ENCODE measurements at places on chromosomes 2 and 18. TPM values are rescaled to one million over a fixed set of nuclear protein-coding genes. Genes with fewer than 3 reads are reported as not detected.

The SLC38A11 gene
- 0.48 TPM for total RNA-seq

The ZSWIM2 gene
- not detected for total RNA-seq

The TSN gene
- 32.8 TPM for total RNA-seq

The ACTR3 gene
- 106 TPM for total RNA-seq

The OSBPL1A gene
- total RNA-seq, result 79.9 TPM

The FAM228A gene
- total RNA-seq, result 0.16 TPM

DNA sequence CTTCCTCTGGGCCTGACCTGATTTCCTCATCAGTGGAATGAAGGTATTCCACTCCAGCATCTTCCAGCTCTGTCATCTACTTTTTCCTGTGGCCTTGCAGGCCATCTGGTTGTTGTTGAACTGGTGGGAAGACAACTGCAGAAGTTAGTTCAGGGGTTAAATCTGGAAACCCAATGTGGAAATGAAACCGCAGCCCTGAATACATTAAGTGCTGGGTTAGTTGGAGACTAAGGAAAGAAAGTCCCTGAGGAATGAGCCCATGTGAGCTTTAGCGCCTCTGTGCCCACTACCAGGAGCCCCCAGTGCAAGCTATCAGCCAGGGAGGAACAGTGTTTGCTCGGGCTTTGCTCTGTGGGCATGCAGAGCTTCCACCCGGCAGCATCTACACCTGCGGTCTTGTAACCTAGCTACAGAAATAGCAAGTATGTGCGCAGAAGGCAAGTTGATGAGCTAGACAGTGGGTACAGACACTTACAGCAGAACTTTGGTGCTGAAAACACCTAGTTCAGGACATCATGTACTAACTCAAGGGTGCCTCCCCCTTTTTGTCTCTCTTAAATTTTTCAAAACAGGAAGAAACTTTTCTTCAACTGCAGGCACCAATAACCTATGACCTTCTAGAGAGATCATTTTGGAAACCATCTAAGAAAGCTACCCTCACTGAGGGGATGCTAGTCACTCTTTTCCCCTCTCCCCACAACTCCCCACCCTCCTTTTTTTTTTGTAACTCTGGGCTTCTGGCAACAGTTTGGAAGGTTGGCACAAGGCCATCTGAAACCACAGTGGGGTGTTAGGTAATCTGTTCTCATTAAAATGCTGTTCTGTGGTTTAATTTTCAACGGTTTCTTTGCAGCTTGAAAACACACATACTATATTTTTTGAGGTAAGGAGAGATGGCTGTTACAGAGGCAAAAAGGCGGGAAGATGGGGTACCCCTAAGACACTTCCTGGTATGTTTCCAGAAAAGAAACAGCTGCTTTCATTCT, 18.3 kb upstream of the CXCR4 start:
- no peak for DNase-seq

DNA sequence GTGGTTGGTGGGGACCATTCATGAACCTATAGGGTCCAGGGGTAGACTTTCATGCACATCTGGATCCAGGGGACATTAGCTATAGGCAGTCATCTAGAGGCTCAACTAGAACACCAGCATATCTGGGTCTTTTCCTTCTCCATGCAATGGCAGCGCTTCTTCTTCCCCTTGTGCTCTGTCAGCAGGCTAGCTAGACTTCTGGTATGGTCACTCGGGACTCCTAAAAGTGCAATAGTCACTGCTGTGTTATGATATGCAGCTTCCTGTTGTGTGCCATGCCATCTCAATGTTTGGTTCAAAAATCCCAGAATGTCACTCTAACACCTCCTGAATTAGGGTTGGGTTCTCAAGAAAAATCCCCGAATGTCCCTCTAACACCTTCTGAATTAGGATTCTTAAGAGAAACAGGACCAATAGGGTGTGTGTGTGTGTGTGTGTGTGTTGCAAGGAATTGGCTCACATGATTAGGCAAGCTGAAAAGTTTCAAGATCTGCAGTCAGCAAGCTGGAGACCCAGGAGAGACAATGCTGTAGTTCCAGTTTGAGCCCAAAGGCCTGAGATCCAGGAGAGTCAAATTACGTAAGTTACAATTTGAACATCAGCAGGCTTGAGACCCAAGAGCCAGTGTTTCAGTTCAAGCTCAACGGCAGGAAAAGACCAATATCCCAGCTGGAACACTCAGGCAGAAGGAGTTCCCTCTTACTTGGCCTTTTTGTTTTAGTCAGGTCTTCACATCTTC, 97.1 kb upstream of the LTBP1 start:
- no peak for DNase-seq

- DNase-seq, result no peak
These were observed 29.8 kb downstream of the ALPK2 start for GRCh38 chr18:58599106-58599505.

DNA sequence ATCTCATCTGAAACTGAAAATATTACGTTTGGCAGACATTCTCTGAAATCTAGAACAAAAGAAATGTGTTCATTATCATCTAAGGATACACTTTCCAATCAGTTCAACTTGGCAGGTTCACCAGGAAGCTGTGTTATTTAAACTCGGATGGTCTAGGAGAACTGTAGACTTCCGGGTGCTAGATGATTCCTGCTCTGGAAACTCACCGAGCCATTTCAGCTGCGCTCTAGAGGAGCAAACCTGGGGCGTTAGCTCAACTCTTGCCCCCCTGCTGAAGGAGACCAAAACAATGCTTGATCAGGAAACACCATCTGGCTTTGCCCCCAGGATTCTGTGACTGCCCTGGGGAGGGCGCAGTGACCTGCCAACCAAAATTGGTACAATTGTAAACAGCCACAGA, 22.9 kb downstream of the MLPH start:
- DNase-seq, result no peak

- peak; percentile 24 for DNase-seq
These were observed 84.7 kb downstream of the NFATC1 start for GRCh38 chr18:79480171-79481045.

- DNase-seq, result peak; percentile 62
These were observed 16.2 kb upstream of the MAPRE2 start for GRCh38 chr18:35024965-35025364.

- no peak for DNase-seq
These were observed 1358.1 kb upstream of the DDX18 start for GRCh38 chr2:116456429-116456828.

DNA sequence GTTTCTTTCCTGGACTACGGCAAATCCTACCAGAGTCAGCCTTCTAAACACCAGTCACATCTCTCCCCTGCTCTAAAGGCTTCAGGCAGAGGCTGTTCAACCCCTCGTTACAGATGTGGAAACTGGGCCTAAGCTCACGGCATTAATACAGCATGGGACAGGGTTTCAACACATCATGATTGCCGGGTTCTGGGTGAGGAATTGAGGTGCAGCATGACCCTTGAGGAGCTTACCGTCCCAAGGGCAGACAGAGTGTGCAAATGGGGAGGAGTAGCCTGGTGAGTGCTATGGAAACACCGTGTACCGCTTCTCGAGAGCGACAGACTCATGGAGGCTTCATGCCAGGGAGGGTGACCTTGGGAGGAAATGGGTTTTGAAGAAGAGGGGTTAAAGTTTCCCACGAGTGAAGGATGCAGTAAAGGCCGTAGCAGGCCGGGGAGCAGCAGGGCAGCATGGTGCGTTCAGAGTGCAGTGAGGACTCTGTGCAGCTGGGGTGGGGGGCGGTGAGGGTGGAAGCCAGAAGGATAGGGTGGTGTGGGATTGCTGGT, 51.1 kb downstream of the TGOLN2 start:
- DNase-seq, result no peak

GRCh38 chr18:28177828-28178635, 1.1 kb upstream of the CDH2 start:
- DNase-seq, result peak; percentile 73

GRCh38 chr2:41932241-41933045, 115.4 kb upstream of the PKDCC start:
- peak; percentile 88 for DNase-seq

GRCh38 chr2:30694286-30695055, 112.8 kb downstream of the CAPN13 start:
- no peak for DNase-seq

GRCh38 chr2:130911996-130912395, 75.3 kb downstream of the ARHGEF4 start:
- no peak for DNase-seq

- no peak for DNase-seq
These were observed at the start of gene RAX for GRCh38 chr18:59272891-59273758. TSS of gene RAX (minus strand) at chr18:59273454. CDS start at chr18:59273206, 248 bp downstream.

DNA sequence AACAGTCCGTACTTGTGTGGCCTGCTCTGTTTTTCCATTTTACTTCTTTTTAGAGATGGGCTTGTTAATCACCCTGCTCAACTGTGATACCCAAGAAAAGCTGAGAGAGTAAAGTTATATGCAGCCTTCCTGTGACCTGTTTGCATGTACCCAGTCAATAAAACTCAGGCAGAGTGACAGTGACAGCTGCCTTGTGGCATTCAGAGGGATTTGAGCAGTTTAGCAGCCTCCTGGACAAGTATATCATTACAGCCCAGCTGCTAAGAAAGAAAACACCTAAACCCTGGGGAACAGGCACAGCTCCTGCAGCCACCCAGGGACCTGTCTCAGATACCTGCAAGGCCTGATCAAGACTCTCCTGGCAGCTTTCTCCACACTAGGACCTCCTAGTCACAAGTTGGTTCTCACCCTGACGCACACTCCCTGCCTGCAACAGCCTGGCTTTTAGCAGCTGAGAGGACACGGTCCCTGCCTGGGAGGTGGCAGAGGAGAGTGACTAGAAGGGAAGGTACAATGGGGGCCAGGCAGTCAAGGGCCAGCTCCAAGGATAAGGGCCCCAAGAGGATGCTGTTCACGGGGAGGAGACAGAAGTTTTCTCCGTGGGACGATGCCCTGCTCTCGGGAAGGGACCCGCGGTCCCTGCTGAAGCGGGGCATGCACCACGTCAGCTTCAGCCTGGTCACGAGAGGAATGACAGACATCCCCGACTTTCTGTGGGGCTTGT, at the start of gene LRRC30:
Gene LRRC30 (plus strand): TSS at position 464 of the 724 bp plus-strand sequence. CDS start 50 bp downstream, at position 514.
- DNase-seq, result no peak

DNA sequence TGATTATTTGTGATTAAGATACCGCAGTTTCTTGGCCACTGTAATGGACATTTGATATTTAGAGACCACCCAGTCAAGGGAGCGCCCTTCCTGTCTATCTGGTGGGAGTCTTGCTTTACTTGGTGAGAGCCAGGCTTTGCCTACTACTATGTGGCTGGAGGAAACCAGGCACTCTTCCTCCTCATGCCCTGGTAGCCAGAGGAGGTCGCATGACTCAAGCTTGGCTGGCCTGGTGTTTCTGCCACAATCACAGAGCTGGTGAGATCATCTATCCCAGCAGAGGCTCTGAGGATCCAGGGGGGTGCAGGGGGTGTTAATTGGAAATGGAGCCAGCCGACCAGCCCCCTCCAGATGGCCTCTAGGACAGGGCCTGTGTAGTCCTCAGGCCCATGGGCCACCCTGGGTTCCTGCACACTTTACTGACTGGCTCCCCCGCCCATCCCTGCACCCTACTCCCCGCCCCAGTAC, 46.8 kb upstream of the BIN1 start:
- no peak for DNase-seq

- no peak for DNase-seq
These were observed 18.9 kb upstream of the ITGA4 start for GRCh38 chr2:181438261-181438660.

DNA sequence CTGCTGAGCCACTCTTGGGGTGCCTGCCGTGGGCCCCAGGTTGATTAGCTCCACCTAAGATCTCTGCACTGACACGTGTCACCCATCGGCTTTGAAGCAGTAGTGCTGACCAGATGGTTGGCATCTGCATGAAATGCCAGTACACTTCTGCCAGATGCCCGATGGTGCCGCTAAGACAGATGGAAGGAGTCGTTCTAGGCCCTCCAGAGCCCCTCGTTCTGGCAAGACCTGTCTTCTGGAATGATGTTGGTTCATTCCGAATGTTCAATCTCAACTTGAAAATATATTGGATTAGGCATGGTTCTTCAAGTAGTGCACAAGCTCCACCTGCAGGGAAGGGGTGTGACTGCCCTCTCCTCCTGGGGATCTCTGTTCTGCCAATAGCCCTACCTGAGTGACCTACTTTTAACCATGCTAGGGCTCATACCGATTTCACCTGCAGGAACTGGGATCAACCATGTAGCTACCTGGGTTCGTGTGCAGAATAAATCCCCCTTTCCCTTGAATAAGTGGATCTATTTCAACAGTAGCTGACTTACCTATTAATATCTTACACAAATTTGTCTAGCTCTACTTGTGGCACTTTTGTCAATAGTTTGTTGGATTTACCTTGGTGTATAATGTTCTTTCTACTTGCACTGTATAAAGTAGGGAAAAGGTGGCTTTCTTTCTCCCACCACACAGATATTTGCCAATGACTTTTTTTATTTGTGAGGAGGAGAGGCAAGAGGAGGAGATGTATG, 342.6 kb downstream of the CTNNA2 start:
- no peak for DNase-seq

GRCh38 chr2:128661311-128661710, 342.6 kb upstream of the HS6ST1 start:
- DNase-seq, result no peak

DNA sequence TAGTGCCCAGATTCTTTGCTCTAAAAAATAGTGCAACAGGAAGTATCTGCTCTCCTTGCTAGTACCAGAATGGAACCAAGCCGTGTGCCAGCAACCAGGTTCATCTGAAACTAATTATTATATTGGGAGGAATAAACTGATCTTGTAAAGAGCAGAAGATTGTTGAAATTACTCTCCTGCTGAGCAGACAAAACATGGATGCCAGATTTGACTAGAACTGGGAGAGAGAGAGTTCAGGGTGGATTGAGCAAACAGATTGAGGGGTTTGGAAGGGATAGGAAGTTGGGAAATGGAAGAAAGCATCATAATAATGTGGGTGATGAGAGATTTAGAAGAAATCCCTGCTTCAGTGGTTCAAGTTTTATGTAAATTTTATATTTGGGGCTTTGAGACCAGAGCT, 160.1 kb upstream of the RASGRP3 start:
- DNase-seq, result no peak

DNA sequence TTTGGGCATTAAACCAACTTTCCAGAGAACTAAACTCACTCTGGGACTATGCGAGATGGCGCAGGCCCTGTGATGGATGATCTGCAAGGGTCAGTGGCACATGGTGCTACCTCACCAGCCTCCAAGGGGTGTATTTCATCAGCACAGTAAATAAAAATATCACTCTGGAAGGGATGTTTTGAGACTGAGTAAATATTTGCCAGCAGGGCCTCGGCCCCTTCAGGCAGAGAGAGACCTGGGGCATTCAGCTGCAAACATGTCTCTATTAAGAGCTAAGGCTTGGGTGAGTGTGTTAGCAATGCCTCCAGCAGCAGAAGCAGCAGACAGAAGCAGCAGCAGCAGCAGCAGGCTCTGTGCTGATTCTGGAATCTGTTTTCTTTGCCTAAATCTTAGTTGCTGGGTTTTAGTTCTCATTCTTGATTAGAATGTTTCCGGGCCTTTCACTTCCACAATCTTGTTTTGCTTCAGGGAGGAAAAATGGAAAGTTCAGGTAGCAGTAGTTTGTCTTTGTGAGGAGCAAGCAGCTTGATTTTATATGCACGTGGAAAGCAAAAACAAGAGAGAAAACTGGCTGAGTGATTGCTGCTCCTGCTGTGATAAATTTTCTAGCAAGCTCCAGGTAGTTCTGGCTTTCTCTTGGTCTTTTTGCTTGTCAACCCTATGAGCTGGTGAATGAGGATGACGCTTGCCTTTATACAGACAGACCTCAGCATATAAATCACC, 18.6 kb downstream of the ADCYAP1 start:
- no peak for DNase-seq

Data from Right ventricle myocardium superior (tissue), 1 donor.